Right hindlimb (tissue), 1 donor: ENCODE measurements at places on chromosomes 13 and 19.
A peak's percentile ranks its signal among the peaks of the same experiment; 100 is the strongest.

DNA sequence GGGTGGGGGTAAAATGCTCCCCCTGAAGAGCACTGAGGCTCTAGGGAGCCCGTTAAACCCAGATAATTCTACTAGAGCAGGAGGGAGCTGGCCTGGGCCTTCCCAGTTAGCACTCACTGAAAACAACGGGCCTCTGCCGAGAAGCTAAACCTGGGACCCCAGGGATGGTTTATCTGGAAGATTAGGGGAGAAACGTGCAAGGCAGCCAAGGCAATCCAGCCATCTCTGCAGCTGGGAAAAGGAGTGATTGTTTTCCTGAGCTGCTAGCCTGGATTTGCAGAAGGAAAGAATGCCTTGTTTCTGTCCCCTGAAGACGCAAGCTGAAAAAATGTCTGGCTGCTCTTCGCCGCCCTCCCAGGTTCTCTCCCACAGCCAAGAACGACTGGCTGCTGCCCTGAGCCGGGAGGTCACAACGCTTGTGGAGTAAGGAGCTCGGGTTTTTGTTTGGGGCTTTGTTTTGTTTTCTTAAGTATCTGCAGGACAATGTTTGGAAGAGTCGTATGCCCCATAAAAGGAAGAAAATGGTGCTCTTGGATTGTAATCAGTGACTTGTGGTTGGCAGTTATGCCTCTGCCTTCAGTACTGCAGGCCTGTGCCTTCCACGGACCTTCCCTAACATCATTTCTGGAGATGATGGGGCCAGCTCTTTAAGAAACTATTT is 31.5 kb downstream of the COL4A2 start:
- DNase-seq = peak; percentile 88

- DNase-seq = peak; percentile 87
Measured at GRCh38 chr19:48391100-48392005, at the start of gene KDELR1. TSS of gene KDELR1 (minus strand) at chr19:48391551. CDS start at chr19:48391358, 193 bp downstream.

GRCh38 chr19:45879055-45879454 is 6.9 kb downstream of the IRF2BP1 start:
- no peak for DNase-seq

GRCh38 chr13:51280379-51280940 is 58.3 kb downstream of the FAM124A start:
- no peak for DNase-seq

DNA sequence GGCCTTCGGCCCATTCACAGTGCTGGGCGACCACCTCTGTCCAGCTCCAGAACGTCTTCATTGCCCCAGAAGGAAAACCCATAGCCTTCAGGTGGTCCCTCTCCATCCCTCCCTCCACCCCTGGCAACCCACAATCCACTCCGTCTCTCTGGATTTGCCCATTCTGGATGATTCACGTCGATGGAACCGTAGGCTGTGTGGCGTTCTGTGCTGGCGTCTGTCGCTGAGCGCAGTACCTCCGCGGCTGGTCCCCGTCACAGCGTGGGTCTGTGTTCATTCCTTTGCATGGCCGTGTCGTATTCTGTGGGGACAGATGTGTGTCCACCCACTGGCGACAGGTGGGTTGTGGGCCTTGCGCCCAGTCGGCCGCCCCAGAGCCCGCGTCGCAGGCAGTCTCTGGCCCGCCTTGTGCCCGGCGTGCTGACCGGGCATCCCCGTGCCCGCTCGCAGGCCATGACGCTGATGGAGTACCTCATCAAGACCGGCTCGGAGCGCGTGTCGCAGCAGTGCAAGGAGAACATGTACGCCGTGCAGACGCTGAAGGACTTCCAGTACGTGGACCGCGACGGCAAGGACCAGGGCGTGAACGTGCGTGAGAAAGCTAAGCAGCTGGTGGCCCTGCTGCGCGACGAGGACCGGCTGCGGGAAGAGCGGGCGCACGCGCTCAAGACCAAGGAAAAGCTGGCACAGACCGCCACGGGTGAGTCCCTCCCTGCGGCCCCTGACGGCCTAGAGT is 10.1 kb downstream of the EPN1 start:
- DNase-seq = no peak

DNA sequence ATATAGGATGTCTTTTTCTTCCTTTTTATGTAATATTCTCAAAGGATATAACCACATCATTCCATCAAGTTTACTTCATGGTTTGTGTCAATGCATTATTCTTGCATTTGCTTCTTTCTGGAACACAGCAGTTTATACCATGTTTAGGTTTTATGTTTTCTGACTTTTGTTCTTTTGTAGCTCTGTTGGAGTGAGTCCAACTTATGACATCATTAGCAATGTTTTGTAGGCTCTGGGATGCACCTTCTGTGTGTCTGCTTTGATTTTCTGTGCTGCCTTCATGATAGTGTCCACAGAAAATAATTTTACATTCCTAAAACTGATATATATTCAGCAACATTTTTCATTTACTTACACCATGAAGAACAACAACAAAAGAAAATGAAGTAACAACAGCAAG is 68.9 kb downstream of the SHISA2 start:
- DNase-seq = no peak

- no peak for DNase-seq
Measured at GRCh38 chr13:112729408-112729807, 39.6 kb downstream of the ATP11A start.

- no peak for DNase-seq
Measured at GRCh38 chr19:16921766-16922591, 33.2 kb downstream of the F2RL3 start.

GRCh38 chr13:37608750-37609339 is 10.3 kb upstream of the POSTN start:
- no peak for DNase-seq

DNA sequence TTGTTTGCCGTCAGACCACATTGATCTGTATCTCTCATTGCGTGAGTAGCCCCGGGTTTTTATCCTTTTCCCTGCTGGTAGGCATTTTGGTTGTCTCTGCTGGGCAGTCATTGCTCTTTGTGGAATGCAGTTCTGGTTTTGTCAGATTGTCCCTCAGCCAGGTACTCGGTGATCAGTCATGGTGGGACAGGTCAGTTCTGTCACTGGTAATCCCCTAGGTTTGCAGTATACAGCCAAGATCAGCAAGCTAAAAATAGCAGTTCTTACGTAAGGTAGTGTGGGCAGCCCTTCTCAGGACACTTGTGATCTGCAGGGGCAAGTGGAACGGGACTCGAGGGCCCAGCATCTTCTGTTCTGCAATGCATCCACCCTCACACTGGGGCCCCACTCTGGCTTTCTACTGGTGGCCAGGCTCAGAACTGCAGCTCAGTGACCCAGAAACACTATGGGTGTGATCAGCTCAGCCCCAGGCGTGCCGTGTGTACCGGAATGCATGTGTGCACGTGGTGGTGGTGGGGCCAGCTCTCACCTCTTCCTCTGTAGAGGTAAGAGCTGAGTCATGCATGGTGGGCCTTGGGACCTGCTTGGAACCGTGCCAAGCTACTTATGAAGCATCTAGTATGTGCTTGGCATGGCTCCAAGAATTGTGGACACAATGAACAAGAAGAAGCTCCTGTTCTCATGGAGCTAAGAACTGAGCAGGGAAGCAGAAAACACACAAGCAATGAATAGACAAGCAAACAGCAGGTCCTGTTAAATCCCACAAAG is 6.3 kb downstream of the PLEKHF1 start:
- DNase-seq = no peak

DNA sequence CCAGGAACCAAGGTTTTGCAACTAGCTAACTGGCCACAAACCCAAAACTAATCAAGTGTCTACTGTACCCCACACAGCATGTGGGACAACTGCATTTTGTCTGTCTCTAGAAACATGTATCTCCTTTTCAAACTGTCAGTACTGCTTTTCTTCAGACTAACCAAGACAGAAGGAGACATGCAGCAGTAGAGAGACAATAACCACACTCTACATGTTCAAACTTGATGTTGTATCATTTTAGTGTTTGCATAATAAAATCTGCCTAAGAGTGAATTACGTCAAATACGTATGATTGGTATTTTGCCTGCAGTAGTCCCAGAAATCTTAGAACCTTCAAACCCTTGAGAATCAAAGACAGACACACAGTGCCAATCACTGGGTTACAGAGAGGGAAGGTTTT is 22.0 kb upstream of the FREM2 start:
- DNase-seq = no peak

DNA sequence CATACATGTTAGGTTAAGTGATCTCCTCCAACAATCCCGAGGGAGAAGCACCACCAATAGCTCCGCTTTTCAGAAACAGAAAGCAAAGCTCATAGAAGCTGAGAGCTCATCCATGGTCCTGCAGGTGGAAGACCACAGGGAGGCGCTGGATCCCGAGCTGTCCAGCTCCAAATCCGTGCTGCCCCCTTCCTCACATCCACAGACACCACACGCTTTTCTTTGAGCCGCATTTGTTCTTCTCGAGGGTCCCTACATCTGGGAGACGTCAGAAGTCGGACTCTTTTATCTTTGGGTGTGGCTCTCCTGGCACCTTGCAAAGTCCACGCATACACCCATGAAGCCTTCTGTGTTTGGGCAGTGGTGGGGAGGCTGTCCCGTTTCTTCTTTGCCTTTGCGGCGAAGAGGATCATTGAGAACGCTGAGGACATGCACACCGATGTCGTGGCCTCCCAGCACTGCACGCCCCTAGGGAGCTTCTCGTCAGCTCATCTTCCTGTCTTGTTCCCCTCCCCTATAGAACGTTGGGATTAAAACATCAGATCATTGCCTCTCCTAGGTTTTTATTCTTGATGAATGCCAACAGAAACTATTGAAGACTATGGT is 184.8 kb downstream of the TEX29 start:
- no peak for DNase-seq

GRCh38 chr19:8161135-8161646 is 11.8 kb upstream of the FBN3 start:
- no peak for DNase-seq

GRCh38 chr19:34436716-34437115 is 8.5 kb downstream of the UBA2 start:
- DNase-seq = no peak

DNA sequence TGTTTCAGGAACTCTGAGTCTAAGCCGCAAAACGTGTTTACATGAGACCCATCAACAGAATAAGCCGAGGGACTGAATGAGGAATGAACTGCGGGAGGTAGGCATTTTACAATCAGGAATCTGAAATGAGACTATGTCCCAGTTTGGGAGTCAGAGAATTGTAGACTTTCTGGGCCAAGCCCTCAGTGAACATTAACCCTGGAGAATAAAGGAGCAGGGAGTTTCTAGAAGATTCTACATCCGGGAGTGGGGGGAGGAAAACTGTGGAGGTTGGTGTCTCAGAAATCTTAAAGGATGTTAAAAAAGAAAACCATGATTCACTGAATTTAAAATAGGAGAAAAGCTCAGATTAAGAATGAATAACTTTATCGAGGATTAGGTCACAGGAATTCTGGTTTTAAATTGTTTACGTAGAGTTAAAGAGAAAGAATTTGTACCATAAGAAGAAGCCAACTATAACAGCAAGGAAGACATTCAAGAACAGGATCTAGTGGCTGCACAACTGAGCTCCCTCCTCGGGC is 18.5 kb downstream of the RFX2 start:
- DNase-seq = no peak
